Myocyte (in vitro differentiated cells): ENCODE measurements at places on chromosomes 6 and 20.
A peak's percentile ranks its signal among the peaks of the same experiment; 100 is the strongest.

GRCh38 chr6:40520678-40521077, 66.5 kb downstream of the LRFN2 start:
- no peak for DNase-seq

DNA sequence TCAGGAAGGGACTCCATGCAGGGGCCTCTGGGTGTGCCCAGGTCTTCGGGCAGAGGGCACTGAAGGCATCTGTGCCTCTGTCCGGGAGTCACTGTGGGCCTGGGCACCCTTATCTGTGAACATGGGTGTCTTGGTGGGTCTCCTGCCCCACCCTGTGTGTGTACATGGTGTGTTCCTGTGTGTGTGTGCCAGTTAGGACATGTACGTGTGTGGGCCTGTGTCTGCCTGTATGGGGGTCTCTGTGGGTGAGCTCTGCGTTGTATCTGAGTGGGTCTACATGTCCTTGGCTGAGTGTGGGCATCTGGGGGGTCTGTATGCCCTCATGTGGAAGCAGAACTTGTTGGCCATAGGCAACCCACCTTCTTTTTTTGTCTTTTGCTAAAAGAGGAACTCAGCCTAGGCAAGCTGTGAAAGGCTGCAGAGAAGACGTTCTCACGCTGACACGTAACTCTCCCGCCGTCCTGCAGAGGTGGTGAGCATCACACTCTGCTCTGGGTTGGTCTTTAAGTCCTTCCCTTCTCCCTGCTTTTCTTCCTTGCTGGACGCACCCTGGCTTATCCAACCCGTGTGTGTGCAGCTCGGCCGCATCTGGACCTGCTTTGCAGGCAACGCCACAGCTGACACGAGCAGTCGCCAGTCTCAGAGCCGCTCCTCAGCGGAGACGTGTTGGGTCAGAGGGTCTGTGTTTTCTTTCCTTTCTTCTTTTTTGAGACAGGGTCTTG, 532 bp upstream of the NPBWR2 start:
- DNase-seq: no peak

- no peak for DNase-seq
Observed at GRCh38 chr20:56166781-56167465, 81.6 kb upstream of the MC3R start.

GRCh38 chr20:59006167-59006863, 739 bp downstream of the CTSZ start:
- peak; percentile 37 for DNase-seq

GRCh38 chr6:53483423-53484353, 61.2 kb downstream of the GCLC start:
- peak; percentile 8 for DNase-seq

GRCh38 chr6:69696273-69696672, 100.5 kb downstream of the LMBRD1 start:
- DNase-seq: no peak

DNA sequence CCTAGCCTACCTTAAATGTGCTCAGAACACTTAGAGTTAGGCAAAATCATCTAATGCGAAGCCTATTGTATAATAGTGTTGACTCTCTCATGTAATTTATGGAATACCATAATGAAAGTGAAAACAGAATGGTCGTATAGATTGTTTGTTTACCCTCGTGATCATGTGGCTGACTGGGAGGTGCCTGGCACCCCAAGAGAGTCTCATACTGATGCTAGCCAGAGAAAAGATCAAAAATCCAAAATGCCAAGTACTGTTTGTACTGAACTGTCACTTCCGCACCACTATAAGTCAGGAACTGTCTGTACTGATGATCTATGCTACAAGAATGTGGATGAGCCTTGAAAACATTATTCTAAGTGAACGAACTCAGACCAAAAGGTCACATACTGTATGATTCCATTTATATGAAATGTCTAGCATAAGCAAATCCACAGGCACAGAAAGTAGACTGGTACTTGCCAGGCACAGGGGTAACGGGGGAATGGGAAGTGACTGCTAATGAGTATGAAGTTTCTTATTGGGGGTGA, 22.4 kb downstream of the ZMYND8 start:
- peak; percentile 49 for DNase-seq

DNA sequence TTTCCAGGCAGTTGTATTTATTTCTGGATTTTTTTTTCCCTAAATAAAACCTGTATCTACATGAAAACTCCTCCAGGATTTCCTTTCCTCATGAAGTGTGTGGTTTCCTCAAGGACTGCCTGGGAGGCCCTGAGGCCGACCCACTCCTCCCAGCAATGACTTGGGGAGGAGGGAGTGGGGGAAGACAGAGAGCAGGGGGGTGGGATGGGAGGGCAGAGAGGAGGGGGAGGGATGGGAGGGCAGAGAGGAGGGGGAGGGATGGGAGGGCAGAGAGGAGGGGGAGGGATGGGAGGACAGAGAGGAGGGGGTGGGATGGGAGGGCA, 161.8 kb upstream of the AGPAT4 start:
- no peak for DNase-seq

DNA sequence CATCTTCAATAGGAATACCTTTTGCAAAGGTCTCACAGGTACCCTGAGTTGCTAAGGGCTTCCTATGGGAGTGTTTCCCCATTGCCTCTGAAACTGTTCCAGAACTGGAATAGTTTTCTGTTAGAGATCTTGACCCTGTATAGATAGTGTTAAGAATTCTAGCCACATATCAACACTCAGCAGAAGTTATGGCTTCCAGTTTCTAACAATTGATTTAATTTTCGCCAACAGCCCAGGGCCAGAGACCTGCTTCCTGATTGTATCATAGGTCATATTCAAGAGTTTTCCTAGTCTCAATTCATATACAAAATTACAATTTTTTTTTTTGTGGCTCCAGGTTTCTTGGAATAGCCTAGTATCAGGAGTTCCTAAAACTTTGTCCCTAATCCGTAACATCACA, 61.0 kb downstream of the PXDC1 start:
- DNase-seq: no peak

- no peak for DNase-seq
Observed at GRCh38 chr6:20746024-20746423, 211.8 kb downstream of the CDKAL1 start.

DNA sequence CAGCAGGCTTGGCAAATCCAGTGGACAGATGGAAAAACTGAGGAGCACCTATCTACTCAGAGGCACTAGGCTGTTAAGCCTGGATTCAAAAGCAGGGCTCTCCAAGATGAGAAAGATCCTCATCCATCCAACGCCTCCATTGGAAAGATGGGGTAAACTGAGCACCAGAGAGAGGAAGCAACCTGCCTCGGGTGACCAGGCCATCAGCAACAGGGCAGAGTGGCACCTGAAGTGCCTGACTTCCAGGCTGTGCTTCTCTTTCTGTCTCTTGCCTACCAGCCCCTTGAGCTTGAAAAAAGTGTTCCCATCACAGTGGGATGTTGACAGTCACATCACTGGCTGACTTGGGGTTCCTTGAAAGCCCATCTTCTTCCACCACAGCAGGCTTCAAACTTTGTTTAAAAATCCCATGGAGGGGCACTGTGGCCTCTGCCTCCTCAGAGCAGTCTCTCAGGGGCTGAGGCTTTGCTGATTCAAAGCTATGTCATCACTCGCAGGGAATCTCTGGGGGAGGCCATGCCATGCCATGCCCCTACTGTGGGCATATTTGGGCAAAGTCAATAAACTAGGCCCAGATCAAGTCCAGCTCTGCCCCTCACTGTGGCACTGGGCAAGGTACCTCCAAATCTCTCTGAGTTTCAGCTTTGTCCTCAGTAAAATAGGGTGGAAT, 44.8 kb upstream of the TGM2 start:
- no peak for DNase-seq

GRCh38 chr6:37467718-37468117, 32.0 kb downstream of the CCDC167 start:
- DNase-seq: no peak

DNA sequence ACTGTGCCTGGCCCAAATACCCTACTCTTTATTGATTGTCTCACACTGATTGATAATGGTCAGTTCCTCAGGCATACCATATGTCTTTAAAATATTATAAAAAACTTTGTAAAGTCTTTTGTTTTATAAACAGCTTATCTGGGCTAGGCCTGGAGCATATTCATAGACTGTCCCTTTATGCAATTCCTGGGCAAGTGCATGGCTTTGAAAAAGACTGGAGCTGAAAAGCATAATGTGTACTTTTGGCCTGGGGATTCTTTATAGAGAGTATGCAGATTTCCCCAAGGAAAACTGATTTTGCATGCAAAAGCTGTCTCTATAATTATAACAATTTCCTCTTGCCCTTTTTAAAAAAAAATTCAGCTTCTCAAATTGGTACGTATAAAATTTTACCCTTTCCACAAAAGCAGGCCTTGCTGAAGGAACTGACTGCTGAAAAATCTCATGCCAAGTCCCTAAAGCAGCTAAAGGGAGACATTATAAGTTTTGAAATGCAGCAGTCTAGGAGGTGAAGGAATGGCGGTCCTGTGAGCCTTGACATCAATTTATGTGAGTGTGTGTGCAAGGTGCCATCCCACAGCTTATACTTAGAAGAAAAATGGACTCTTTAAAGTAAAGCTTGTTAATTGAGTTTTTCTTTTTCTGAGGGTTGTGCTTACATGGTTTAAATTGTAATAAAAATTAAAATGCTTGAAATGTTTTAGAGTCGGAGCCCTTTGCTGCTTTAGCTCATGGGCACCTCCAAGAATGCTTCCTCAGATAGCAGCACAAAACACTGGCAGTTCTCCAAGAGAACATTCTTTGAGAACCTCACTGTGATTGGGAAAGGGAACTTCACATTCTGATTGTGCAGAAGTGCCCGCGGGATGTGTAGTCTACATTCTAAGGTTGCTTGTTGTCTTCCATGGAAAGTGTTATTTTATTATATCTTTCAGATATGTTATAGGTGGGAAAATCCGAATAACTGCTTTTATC, 43.9 kb downstream of the PLCB4 start:
- peak; percentile 72 for DNase-seq

DNA sequence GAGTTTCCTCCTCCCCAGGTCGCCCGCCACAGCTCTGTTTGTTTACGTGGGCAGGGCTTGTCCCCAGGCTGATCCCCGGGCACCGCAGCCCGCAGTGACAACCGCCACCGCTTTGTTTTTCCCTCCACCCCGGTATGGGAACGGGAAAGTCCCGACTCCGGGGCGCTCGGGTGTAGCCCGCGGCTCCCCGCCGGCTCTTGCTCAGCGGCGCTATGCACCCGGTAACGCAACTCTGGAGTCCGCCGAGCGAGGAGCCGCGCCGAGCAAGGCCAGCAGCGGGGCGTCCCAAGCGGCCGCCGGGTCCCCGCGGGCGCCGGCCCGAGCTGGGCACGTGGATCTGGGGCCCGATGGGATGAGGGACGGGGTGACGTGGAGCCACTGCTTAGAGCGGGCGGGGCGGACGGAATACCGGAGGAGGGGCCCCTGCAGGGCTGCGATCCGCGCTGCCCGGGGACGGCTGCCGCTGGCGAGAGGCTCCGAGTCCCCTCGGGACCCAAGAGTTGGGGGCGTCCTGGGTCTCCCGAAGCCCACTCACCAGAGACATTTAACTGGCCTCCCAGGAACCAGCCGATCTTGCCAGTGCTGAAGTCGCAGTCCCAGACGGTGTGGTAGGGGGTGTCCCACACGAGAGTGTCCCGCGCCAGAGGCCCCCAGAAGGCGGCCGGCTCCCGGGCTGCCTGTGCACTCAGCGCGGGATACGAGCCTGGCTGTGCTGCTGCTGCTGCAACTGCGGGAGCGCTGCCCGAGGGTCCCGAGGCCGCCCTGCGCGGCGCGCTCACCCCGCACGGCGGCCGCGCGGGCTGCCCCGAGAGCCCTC, 497 bp downstream of the ACSS1 start:
- peak; percentile 47 for DNase-seq

DNA sequence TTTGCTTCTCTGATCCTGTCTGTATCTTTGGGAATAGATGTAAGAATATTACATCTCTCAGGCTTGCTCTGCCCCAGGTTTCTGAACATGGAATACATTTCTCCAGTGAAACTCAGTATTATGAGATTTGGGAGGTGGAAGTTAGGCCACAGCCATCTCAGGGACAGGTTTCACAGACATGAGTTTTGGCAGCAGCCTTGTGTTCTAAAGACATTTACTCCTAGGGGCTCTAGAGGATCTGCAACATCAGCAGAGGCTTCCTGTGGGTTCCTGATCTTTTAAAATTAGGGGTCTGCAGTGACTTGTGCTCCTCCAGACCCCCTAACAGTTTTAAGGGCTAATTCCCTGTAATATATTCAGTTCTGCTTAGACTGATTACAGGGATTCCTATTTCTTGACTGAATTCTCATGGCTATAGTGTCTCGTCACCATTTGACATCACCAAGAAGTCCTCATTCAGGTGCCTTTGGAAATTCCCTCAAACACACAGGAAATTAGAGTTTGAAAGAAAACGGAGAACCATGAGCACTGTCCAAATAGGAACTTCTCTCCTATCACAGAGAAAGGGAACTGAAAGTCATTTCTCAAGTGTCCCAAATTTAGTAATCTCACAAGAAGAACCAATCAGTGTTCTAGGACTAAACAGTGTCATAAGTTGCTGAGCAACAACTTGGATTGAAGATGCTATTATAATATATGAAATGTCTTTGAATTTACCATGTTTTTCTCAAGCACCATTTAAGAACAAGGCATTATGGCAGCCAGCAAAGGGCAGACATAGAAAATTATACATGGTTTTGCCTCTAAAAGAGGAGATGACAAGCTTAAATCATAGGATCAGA, 2.5 kb upstream of the HLA-DRA start:
- peak; percentile 14 for DNase-seq

GRCh38 chr20:50488236-50488806, 21.9 kb upstream of the PTPN1 start:
- no peak for DNase-seq

- no peak for DNase-seq
Observed at GRCh38 chr20:44700306-44700705, 14.9 kb upstream of the CCN5 start.

DNA sequence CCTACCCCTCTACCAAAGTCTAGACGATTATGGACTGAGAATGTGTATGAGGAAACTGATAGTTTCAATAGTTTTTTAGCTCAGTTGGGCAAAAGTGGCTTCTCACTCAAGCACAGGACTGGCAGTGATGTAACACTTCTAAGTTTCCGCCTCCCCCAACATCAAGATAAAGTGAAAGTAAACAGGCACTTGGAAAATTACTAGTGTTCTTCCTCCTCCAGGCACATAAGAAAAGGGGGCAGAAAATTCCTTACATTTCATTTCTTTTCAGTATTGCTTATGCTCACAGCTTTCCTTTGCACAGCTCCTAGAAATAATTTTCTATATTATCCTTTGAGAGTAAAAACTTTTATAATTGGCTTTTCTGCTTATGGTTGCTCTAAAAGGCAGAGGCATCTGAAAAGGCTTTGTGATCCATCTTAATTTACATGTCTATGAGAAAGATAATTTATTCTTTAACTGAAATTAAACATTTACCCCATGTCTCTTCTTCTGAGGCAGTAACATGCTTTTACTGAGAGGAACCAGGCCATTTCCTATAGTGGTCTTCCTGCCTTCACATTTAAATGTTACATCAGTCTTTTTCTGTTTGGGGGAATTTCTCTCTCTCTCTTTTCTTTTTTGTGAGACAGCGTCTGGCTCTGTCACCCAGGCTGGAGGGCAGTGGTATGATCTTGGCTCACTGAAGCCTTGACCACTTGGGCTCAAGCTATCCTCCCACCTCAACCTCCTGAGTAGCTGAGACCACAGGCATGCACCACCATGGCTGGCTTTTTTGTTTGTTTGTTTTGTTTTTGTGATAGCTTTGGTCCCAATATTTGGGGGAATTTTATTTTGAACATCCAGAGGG, 65.0 kb upstream of the EEF1A1 start:
- peak; percentile 85 for DNase-seq

GRCh38 chr6:163118941-163119340, 295.6 kb upstream of the QKI start:
- no peak for DNase-seq
